CD4-positive, CD25-positive, alpha-beta regulatory T cell (primary cell): ENCODE measurements at places on chromosomes 3 and 15. TPM values are rescaled to one million over a fixed set of nuclear protein-coding genes. Genes with fewer than 3 reads are reported as not detected.

The FANCD2OS gene
- not detected for polyA plus RNA-seq

DNA sequence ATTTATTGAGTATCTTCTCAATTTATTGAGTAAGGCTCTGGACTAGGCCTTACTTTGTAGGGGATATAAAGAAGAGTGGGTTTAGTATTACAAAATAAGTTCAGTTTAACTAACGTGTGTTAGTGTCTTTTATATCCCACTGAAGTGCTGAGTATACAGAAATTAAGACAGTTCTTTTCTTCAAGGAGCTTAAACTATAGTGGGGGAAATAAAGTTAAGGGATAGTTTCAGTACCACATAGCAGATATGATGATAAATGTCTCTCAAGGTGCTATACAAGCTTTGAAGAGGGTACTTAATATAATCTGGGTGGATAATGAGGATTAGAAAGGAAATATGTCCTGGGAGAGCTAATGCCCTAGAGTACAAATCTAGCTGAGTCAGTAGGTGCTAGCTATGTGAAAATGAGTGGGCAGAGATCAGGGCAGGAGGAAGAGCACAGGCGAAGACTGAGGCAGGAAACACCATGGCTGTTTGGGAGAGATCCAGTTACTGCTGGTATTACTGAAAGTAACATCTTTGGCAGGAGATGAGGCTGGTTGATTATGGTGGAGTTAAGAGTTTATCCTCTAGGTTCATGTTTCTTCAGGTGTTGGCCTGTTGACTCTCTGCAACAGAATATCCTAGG lies 46.0 kb downstream of the TEX9 start:
- DNase-seq: no peak

DNA sequence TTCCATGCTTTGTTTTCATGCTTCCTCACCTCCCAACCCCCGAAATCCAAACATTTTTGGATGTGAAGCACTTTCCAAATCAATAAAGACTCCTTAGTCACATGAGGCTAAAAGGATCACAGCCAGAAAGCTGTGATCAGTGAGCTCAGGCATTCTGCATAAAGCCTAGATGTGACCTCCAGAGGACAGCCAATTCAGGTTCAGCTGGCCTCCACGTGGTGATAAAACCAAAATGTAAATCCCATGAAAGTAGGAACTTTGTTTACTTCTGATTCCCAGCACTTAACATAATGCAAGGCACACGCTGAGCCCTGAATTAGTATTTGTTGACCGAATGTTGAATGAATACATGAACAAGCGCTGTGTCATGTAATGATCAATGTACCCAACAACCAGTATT lies 249.5 kb upstream of the EOMES start:
- DNase-seq: no peak

- no peak for DNase-seq
Observed at GRCh38 chr3:14514323-14514720, 25.8 kb downstream of the GRIP2 start.

GRCh38 chr3:14803981-14804834 lies 14.6 kb upstream of the FGD5 start:
- no peak for DNase-seq
